ENCODE measurements at places on chromosomes 12 and 14. TPM values are rescaled to one million over a fixed set of nuclear protein-coding genes. Genes with fewer than 3 reads are reported as not detected.

FGF23 gene
- total RNA-seq = not detected

SPRYD4 gene
- 2.6 TPM for total RNA-seq

ISCU gene
- 79.5 TPM for total RNA-seq

GPR137C gene
- 0.53 TPM for total RNA-seq

NRXN3 gene
- 0.22 TPM for total RNA-seq

STAC3 gene
- not detected for total RNA-seq

C12orf75 gene
- 81.3 TPM for total RNA-seq
